Stimulated activated CD4-positive, alpha-beta T cell treated with anti-CD3 and anti-CD28 coated beads, Interleukin-4, amount 100 ng/mL, for 1 hour (primary cell): ENCODE measurements at places on chromosomes 5 and 9.

DNA sequence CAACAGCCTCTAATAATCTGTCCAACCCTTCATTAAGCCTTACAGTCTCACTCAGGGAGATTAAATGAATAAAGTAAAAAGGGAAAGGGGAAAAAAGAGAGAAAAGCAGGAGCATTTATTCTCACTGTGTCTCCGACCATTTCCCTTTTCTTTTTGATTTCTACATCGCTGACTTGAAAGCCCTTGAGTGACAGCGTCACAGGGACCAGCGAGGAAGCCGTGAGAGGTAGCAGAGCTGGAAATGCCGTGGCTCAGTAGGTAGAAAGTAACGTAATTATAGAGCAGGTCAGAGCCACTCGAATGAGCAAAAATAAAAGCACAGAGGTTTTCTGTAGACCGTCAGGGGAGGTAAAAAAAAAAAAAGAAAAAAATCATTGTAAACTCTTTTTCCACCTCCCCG, 52.4 kb downstream of the ASS1 start:
- no peak for DNase-seq

DNA sequence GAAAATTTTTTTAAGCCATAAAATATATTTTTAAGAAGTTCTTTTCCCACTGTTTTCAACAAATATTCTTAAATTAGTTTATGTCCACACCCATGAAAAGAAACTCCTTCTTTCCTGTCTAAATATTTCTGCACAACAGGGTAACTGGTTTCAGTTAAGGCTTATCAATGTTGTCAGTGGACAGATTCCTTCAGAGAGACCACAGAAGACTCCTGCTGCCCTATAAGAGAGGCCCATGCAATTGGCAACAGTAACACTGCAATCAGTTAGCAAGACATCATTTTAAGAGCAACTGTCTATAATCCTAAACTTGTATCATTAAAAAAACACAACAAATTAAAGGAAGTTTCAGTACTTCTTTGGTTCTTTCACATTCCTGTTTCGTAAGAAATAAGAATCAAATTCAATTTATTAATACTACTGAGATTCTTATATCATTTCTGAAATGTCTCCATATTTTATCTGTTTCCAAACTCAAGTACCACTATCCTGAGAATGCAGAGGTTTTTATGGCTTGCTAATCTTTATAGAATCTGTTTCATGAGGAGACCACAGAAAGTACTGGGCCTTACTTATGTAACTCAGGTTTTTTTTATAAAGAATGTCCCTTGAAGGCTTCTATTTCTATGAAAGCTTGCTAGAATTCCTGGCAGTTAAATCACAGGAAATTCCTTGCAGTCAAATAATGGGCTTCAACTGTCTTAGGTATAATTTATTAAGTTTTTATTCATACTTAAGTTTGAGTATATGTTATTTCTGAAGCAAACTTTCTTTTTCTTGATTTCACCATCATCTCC, 240.2 kb downstream of the RFX3 start:
- DNase-seq: no peak

GRCh38 chr5:171808951-171809350, 23.3 kb downstream of the SMIM23 start:
- DNase-seq: no peak

GRCh38 chr9:5452286-5452609, 1.9 kb downstream of the CD274 start:
- no peak for DNase-seq

- DNase-seq: no peak
Observed at GRCh38 chr5:176743136-176743861, 67.1 kb upstream of the UNC5A start.

DNA sequence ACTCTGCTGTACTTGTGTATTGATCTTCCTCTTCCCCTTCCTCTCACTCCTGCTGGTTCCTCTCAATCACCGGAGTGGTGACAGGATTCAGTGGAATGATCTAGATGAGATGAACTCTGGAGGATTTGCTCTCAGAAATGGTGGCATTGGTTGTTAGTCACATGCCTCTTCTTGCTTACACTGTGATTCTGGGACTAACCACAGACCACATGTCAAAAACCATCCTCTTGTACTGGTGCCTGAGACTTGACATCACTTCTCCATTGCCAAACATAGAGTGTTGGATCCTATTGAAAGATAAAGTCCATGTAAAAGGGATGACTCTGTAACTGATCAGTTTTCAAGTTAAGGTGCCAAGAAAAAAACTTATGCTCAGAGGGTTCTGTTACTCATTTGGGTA, 506.5 kb downstream of the DMAC1 start:
- no peak for DNase-seq

DNA sequence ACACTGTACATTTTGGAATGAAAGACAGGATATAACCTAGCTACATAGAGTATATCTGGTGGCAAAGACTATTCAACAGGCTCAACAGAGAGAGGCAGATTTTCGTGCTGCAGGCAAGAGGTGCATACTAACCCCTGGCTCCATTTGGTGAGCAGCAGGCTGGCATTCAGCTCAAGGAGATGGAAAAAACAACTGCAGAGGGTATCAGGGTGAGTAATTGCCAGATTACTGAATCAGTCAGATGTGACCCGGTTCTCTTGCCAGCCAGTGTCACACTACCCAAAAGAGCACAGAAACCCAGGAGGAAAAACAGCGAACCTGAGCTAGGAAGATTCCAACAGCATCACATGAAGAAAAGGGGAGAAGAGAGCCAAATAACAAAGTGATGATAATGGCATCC, 130.4 kb upstream of the PRLR start:
- no peak for DNase-seq

DNA sequence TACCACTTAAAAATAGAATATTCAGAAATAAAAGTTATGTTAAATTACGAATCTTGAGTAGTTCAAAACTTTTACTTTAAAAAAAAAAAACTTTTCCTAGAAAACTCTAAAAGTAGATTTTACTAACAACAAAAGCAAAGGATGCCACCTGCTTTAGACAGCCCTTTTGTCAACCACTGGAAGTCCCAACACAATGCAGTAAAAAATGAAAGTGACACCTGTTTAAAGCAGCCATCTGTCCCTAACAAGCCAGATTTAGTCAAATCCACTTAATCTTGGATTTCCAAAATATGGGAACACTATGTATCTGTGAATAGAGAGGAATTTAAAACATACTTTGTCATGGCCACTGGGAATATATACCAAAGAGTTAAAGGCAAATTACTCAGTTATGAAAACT, 3.8 kb downstream of the RFX3 start:
- DNase-seq: no peak

- DNase-seq: no peak
Observed at GRCh38 chr5:17365811-17366138, 132.3 kb upstream of the TAF11L2 start.

DNA sequence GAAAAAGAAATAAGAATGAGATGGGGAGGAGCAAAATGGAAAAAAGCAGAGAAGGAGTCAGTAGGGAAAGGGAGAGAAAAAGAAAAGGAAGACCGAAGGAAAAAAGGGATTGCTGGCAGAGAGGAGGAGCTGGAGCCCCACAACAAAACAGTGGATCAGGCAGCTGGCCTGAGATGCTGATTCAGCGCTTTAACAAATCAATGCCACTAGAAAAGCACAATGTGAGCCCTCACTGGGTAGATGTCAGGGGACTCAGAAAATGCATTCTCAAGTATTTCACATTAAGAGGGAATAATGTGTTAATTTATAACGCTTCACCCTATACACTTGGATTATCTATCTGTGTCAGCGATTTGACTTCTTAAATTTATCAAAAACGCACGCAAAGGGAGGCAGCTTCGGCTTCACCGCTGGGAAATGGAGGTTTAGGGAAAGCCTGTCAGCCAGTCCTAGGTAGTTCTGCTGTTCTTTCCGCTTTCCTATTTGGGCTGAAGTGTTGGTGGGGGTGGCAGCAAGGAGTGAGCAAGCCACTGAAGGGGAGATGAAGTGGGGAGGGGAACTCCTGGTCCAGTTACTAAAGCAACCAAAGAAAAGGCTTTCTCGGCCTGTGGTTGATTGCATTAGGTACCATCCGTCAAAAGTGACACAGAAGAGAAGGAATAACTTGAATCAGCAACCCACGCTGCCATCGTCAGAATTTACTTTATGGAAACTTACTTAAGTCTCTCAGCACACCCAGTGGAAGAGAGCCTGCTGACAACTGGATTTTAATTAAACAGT, 161.6 kb downstream of the BNC2 start:
- no peak for DNase-seq

DNA sequence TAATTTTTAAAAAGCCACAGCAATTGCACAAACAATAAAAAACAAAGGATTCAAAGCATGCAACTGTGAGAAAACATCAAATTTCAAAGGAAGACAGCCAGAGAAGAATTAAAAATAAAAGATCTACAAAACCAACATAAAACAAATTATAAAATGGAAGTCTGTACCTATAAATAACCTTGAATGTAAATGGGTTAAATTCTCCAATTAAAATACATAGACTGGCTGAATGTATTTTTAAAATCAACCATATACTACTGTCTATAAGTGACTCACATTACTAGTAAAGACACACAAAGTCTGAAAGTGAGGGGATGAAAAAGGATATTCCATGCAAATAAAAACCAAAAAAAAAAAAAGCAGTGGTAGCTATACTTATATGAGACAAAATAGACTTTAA, 33.7 kb downstream of the BTNL8 start:
- no peak for DNase-seq

- no peak for DNase-seq
Observed at GRCh38 chr5:67315082-67315989, 118.7 kb upstream of the CD180 start.

DNA sequence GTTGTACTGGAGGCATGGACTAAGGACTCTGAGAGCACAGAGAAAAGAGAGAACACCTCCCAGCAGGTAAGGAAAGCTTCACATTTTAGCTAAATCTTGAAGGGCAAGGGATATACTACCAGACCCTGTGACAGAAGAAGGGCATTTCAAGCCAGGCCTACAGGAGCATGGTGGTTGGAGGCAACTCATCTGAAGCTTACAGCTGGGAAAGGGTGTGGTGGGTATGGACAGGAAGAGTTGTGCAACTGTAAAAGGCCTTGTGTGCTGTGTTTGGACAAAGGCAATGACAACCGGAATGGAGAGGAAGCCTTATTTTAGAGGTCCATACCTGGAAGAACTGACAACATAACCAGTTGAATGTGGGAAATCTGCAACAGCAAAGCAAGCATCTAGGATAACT, 31.2 kb downstream of the NIPSNAP3B start:
- no peak for DNase-seq

GRCh38 chr5:111749303-111750026, 7.5 kb downstream of the NREP start:
- no peak for DNase-seq

DNA sequence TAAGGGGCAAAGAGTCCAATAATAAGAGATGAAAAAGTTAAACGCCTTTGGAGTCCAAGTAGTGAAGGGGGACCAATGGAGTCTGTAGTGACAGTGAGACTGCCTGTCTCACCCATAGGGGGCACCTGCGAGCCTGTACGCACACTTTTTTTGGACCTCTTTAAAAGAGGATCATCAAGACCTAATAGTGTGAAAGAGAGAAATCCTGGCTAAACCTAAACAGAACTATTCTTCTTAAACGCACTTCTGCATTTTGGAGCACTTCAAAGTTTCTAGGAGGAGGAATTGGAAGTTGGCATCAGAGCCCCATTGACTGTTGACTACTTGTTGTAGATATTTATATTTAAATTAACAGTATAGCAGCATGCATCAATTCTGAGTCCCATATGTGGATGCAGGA, 636.1 kb upstream of the KLF4 start:
- DNase-seq: no peak

- DNase-seq: no peak
Observed at GRCh38 chr5:83077662-83078261, 415 bp downstream of the XRCC4 start.
